ENCODE measurements at places on chromosomes 16 and 17.

DNA sequence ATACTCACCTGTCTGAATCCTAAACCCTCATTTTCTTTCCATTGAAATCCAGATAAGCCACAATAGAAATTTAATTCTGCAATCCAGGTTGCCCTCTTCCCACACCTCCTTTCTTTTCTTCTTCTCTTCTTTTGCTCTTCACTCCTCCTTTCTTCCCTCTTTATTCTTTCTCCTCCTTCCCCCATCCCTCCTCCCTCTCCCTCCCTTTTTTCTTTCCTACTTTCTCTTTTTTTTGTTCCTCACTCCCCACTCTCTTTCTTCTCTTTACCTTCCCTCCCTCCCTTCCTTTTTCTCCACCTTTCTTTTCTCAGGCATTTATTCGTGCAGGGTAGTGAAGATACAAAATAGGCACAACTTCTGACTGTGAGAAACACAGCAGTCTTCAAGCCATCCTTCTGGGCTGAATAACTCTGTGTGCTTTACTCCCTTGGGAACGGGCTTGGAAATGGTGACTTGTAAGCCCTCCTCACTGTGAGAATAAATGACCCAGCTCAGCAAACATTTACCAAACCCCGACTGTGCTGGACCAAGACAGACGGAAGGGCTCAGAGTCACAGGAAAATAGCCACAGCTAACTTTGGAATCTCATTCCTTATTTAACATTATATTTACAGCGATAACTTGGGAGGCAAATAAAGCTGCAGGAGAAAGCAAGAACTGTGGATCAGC lies 140.8 kb downstream of the HAPSTR1 start:
- no peak for DNase-seq

DNA sequence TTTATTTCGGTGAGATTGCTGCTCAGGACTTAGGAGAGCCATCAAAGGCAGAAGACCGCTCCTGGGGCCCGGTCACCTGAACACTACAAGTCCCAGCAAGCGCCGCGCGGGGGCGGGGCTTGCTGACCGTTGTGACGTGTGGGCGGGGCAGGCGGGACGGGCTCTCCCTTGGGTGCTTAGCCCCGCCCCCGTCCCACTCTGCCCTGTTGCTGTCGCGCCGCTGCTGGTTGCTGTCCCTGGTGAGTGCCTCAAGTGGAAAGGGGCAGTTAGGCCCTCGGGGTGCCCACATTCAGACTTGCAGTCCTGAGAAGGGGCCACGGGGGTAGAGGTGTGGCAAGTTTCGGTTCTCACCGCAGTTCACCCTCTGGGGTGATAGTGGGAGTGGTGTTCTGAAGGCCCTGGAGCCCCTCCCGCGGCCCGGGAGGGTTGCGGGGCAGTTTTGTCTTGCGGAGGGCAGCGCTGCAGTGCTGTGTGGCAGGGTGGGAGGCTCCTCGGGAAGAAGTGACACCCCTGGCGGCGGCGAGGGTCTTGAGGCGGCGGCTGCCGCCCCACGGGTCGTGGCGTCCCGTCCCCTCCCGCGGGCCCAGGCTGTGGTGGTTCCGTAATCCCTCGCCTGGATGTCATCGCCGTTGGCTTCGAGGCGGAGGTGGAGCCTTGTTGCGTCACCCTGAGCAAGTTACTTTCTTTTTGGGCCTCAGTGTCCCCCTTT lies at the start of gene CALCOCO2:
CALCOCO2 (plus strand) TSS at position 196 of the 709 bp plus-strand sequence. CDS start 10,673 bp downstream, outside the sequence.
- peak; percentile 49 for DNase-seq

DNA sequence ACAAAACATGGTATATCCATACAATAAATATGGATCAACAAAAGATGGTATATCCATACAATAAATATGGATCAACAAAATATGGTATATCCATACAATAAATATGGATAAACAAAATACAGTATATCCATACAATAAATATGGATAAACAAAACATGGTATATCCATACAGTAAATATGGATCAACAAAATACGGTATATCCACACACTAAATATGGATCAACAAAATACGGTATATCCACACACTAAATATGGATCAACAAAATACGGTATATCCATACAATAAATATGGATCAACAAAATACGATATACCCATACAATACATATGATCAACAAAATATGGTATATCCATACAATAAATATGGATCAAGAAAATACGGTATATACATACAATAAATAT lies 8.1 kb downstream of the METTL16 start:
- no peak for DNase-seq

- DNase-seq = no peak
These were observed 7.1 kb downstream of the MCRIP1 start for GRCh38 chr17:81825841-81826466.

GRCh38 chr16:659618-660017 lies 8.3 kb upstream of the RHOT2 start:
- DNase-seq = no peak

Measured in DMS 273 treated with DMSO at 0.1 percent for 48 hours (cell line).